ENCODE measurements at places on chromosomes 5 and 9.

DNA sequence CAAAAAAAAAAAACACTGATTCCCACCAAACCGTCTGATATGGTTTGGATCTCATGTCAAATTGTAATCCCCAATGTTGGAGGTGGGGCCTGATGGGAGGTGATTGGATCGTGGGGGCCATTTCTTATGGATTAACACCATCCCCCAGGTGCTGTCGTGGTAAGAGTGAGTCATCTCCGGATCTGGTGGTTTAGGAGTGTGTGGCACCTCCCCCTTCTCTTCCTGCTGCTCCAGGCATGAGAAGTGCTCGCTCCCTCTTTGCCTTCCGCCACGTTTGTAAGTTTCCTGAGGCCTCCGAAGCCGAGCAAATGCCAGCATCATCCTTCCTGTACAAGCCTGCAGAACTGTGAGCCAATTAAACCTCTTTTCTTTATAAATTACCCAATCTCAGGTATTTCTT, 45.2 kb downstream of the HSD17B3 start:
- no peak for DNase-seq

DNA sequence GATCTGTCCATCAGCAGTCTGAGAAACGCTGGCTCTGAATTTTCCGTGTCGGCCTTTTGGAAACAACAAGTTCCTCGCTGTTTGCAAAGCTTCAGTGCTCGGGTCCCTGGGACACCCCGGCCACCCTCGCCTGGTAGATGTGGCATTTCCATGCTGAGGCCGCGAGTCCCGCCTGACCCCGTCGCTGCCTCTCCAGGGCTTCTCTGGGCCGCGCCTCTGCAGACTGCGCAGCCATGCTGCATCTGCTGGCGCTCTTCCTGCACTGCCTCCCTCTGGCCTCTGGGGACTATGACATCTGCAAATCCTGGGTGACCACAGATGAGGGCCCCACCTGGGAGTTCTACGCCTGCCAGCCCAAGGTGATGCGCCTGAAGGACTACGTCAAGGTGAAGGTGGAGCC, 4.7 kb downstream of the NTNG2 start:
- no peak for DNase-seq

DNA sequence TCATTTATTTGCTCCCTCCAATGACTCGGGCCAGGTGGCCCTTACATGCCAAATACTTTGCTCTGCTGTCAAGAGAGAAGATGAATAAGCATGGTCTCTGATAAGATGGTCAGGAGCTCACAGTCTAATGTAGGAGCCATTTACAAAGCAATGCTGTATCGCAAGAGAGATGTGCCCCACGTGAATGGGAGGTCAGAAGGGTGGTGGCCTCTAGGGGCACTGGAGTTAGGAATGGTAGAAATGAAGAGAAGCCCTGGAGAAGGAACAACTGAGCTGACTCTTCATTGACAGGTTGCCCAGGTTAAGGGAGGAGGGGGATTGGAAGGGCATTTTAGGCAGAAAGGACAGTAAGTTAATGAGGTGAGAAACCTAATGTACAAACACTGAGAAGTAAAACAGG, 286.5 kb downstream of the KCTD16 start:
- no peak for DNase-seq

- no peak for DNase-seq
Observed at GRCh38 chr5:169831331-169831730, 149.0 kb downstream of the INSYN2B start.

GRCh38 chr9:129726322-129727160, 26.3 kb downstream of the PTGES start:
- DNase-seq: peak; percentile 38

- no peak for DNase-seq
Observed at GRCh38 chr5:66553916-66554575, 42.1 kb upstream of the MAST4 start.

DNA sequence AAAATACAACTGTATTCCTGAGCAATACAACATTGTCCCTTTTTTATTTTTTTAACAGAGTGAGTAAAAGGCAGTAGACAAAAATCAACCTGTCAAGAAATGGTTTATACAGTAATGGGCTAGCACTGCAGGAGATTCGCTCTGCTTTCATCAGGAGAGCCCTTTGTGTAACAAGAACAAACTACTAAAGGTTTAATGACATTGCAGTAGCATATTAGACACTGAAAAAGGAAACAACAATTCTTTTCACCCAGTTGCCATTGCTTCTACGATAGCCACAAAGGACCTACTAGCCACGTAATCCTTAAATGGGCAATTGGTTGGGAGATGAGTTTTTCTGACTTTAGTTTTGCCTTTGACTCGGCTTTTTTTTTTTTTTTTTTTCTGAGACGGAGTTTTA, 319.8 kb upstream of the TRPM3 start:
- no peak for DNase-seq

DNA sequence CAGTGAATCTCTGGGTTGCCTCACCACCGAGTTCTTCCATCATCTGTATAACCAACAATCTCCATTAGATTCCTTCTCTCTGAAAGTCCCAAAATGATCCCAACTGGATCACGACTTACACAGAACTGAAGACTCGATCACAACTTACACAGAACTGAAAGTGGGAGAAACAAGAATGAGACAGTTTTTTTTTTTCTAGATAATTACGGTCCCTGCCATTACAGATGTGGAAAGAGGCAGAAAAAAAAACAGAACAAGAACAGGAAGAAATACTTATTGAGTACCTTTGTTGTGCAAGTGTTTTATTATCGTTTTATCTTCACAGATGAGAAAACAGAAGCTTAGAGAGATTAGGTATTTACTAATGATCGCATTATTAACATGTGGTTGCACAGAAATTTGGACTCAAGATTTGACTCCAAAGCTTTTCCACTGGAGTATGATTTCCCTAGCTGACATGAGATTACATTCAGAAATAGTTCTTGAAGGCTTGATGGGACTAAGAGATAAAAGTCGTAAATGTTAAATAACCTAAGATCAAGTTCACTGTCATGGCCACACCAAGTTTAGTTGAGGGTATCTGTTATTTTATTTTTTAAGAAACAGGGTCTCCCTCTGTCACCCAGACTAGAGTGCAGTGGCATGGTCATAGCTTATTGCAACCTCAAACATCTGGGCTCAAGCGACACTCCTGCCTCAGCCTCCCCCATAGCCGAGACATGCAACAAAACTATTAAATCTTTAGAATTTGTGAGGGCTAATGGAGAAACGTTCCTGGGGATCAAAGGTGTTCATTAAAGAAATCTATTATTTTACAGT, 8.9 kb downstream of the PLK2 start:
- DNase-seq: no peak

DNA sequence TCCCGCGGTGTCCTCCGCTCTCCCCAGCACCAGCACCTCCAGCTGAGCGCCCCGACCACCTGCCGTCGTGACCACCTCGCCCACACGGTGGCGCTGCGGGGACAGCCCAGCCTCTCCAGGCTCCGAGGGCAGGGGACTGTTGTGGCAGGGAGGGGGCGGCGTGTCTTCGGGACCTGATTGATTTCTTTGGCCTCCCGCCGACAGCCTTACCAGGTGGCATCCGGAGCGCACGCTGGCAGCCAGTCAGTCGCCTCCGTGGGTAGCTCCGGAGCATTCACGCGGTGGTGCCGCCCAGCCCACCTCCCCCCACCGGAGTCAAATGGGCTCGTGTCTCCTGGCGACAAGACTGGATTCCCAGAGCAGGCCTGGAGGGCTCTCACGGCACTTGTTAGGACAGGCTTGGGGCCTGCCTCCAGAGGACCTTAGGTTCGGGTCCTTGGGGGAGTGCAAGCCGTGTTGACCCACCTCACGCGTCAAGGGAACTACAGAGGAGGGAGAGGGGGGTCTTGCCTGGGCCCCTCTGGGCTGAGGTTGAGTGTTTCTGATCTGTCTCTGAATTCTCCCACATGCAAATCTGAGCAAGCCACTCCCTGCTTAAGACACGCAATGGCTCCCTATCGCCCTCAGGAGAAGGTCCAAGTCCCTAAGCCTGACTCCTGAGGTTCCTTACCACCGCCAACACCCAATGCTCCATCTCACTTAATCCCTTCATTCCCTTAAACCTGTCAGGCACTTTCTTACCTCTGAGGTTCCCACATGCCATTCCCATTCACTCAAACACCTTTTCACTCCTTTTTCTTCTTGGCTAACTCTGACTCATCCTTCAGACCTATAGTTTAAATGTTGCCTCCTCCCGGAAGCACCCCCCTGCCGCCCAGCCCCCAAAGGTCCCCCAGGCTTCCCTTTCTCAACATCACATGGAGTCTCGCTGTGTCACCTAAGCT, 51.2 kb upstream of the GGTA1 start:
- peak; percentile 62 for DNase-seq

DNA sequence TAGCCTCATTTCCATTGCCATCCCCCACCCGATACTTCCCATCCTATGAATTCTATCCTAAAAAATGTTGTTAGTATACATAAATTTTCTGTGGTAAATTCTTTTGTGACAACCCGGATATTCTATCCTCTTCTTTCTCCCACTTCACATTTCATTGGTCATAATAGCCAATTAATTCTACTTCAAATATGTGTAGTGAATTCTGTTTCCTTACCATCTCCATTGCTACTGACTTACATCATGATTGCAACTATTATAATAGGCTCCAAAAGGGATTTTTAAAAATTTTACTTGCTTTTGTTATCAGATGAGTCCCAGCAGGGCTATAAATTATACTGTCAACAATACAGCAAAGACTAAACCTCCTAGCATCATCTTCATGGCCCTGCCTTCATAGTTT, 1326.8 kb downstream of the PTPRD start:
- DNase-seq: no peak
